ENCODE measurements at places on chromosomes 12 and 14.

DNA sequence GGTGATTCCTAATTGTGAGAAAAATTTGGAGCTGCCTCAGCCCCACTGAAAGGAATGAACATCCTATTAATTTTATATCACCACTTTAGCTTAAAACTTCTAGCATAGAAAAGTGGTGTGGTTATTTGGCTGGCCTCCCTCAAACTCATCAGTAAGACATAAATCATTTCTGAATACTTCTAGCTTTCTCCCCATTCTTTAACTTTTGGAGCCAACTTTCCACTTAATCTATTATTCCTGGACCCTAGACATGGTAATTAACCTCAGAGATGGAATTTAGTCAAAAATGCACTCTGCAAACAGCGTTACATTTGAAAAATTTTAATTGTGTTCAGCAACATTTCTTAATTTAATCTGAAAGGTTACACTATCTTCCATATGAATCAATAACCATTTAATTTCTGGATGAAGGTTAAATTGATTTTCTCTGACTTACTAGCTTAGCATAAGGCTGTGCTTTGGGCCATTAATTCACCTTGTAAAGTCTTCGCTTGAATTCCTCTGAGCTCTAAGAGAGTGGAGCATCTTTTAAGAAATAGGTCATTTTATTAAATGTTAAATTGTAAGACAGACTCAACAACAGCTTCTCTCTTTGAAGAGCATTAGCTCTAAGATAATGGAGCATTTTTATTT lies 753.6 kb upstream of the STXBP6 start:
- DNase-seq: no peak

- no peak for DNase-seq
Observed at GRCh38 chr12:86950444-86950843, 694.3 kb upstream of the MGAT4C start.

DNA sequence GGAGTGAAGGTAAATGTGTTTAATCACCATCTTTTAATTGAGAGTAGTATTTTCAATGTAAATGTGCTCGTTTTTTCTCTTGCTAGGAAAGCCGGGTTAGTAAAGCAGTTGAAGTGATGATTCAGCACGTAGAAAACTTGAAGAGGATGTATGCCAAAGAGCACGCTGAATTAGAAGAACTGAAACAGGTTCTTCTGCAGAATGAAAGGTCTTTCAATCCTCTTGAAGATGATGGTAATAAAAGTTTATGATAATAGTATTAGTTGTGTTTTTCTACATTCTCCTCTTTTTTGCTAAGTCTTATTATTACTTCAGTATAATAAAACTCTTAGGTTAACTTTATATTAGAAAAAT lies 93.9 kb downstream of the DNAI7 start:
- DNase-seq: no peak

- no peak for DNase-seq
Observed at GRCh38 chr14:36967892-36968555, 204.4 kb downstream of the SLC25A21 start.

- no peak for DNase-seq
Observed at GRCh38 chr14:70527501-70528105, 7.2 kb downstream of the ADAM20 start.

- DNase-seq: no peak
Observed at GRCh38 chr14:63032641-63033040, 12.6 kb downstream of the KCNH5 start.

Measured in CD4-positive, alpha-beta memory T cell (primary cell).